Naive thymus-derived CD4-positive, alpha-beta T cell (primary cell): ENCODE measurements at places on chromosomes 2 and 18. TPM values are rescaled to one million over a fixed set of nuclear protein-coding genes. Genes with fewer than 3 reads are reported as not detected.

DNA sequence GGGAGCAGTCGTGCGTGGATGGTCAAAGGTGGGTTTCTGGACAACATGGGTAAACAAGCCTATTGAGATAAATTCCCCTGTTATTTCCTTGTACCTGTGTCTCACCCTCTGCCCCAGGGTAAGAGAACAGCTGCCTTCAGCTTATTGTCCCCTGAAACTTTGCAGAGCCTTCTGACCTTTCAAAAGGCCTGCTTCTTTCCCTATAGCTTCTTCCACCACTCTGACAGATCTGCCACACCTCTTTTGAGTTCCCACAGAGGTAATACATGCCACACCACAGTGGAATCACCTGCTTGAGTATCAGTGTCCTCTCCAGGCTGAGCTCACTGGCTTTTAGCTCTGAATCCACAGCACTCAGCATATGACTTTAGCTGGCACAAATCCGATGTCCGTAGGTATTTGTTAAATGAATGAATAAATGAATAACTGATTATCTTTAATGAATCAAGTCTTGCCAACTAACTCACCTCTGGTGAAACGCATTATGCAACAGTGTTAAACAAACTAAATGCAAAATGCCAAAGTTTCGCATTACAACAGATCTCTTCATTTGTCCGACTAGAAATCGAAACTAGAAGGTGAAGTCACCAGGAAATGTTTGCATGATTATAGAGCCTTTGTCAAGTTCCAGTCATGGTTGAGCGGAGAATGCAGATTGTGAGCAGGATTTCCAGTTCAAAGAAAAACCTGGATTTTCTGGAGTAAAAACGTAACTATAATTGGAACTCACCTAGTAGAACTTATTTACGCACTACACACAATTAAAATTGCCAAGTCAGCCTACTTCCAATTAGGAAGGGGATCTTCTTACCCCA lies 16.4 kb downstream of the DYNAP start:
- DNase-seq: no peak

DNA sequence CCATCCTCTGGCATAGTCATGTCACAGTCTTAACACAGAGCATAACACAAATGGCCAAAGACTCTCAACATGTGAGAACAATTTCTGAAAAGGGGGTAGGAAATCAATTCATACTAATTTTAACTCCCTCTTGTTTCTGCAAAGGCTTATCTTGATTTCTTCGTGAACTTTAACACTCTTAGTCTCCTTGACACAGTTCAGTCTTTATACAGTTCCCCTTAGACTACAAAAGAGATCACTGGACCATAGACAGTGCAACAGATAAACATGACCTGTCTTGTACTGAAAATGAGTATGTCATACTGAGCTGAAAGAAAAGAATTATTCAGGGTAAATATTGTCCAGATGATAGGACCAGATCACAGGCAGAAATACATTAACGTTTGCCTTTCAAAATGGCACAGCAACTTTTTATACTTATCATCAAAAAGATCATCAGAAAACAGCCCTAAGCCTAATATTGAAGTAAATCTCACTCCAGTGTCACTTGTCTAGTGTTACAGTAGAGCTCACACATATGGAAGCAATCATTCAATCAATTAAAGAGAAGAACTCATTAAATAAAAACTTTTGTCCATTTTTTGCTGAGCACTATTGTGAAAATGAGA lies 56.4 kb upstream of the VRK2 start:
- no peak for DNase-seq

GRCh38 chr18:41789001-41789400 lies 166.0 kb upstream of the PIK3C3 start:
- DNase-seq: no peak

GRCh38 chr2:191747170-191747530 lies 69.2 kb downstream of the NABP1 start:
- DNase-seq: no peak

DNA sequence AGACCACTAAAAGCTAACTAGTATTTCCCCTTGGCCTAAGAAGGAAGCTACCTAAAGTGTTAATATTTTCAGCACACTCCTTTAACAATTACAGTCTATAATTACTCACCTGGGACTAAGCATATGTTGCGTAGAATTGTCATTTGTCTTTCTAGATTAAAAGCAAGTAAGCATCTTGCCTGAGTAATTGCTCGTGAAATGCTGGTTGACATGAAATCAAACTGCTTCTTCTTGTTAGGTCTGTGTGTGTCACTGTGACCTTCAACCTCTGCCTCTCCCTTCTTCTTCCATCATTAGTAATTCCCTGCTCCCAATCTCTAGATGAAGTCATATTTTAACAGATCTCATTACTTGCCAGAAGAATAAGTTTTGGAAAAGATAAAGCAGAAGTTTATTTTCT lies 212.2 kb downstream of the XIRP2 start:
- DNase-seq: no peak

- DNase-seq: no peak
Observed at GRCh38 chr2:101596333-101596732, 101.2 kb upstream of the MAP4K4 start.

DNA sequence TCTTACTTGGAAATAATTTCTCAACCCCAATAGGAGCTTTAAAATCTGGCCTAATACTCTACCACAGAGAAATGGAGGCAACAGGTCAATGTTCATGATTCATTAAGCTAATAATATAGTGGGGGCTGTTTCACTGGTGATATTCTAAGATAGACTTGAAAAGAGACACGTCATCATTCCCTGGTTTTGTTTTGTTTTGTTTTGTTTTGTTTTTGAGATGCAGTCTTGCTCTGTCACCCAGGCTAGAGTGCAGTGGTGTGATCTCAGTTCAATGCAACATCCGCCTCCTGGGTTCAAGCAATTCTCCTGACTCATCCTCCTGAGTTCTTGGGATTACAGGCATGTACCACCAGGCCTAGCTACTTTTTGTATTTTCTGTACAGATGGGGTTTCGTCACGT lies 37.5 kb upstream of the SOS1 start:
- DNase-seq: no peak

GRCh38 chr2:241399941-241400922 lies 44.1 kb downstream of the FARP2 start:
- no peak for DNase-seq

DNA sequence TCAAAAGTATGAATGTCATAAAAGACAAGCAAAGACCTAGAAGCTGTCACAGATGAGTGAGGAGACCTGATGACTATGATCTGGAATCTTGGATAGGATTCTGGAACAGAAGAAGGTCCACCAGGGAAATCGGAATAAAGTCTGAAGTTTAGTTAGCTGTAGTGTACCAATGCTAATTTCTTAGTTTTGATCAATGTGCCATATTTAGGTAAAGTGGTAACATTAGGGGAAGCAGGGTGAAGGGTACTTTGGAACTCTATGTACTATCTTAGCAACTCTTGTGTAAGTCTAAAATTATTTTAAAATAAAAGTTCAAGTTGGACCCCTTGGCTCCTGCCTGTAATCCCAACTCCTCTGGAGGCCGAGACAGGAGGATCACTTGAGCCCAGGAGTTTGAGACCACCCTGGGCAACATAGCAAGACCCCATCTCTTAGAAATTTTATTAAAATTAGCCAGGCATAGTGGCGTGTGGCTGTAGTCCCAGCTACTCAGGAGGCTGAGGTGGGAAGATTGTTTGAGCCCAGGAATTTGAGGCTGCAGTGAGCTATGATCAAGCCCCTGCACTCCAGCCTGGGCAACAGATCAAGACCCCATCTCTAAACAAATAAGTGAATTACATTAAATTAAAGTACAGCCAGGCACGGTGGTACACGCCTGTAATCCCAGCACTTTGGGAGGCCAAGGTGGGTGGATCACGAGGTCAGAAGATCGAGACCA lies 35.9 kb upstream of the EFHD1 start:
- no peak for DNase-seq

Gene RNF25
- total RNA-seq: 24.8 and 28.3 TPM in 2 replicates

- no peak for DNase-seq
Observed at GRCh38 chr2:42602876-42603219, 34.4 kb downstream of the MTA3 start.

GRCh38 chr2:200592406-200593075 lies 6.7 kb downstream of the AOX1 start:
- no peak for DNase-seq

- no peak for DNase-seq
Observed at GRCh38 chr2:24329700-24330099, 30.6 kb downstream of the ITSN2 start.

DNA sequence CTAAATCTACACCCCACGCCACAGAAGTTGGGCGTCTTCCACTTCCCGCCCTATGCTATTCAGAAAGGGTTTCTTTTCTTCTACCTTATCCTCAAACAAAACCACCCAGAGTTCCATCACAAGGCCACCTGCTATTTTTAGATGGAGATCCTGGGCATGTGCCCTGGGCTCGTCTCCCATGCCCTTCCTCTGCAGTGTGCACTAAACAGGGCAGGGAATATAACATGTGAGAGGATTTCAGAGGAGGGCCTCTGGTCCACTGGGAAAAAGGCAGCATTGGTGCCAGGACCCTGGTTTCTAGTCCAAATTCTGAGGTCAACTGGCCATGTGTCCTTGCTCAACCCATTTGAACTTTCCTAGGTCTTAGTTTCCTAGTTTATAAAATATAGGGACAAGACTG lies 320.0 kb downstream of the NCKAP5 start:
- DNase-seq: no peak

- DNase-seq: no peak
Observed at GRCh38 chr2:41717839-41718238, 330.0 kb upstream of the PKDCC start.

Gene SERPINB13
- total RNA-seq: not detected in 2 replicates

- DNase-seq: peak; percentile 47
Observed at GRCh38 chr18:13375302-13376255, 157.0 kb downstream of the LDLRAD4 start.

Gene PLEKHH2
- 2.0 TPM for total RNA-seq

GRCh38 chr18:159037-159652 lies 788 bp downstream of the USP14 start:
- DNase-seq: peak; percentile 10

DNA sequence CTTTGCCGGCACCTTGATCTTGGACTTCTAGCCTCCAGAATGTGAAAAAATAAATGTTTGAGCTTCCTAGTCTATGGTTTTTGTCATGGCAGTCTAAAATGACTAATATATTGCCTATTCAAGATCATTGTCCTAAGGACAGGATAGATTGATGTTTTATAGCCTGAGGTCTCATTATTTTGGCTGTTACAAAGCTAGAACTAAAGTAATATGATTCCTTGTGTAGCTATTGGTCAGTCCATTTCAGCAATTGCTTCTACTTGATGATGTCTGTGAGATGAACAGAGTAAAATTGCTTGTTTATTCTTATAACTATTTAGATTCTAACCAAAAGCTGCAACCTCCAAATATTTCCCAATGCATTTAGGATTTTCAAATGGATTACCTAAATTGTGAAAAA lies 145.0 kb downstream of the HRH4 start:
- DNase-seq: no peak

Gene WDR33
- total RNA-seq: 67.1 TPM

Gene ANKAR
- total RNA-seq: 4.3 and 4.7 TPM in 2 replicates

- no peak for DNase-seq
Observed at GRCh38 chr18:63523660-63524059, 18.5 kb upstream of the SERPINB12 start.

GRCh38 chr2:85435981-85436835 lies 17.7 kb downstream of the SH2D6 start:
- DNase-seq: no peak

Gene CAVIN2
- total RNA-seq: 0.29 TPM

DNA sequence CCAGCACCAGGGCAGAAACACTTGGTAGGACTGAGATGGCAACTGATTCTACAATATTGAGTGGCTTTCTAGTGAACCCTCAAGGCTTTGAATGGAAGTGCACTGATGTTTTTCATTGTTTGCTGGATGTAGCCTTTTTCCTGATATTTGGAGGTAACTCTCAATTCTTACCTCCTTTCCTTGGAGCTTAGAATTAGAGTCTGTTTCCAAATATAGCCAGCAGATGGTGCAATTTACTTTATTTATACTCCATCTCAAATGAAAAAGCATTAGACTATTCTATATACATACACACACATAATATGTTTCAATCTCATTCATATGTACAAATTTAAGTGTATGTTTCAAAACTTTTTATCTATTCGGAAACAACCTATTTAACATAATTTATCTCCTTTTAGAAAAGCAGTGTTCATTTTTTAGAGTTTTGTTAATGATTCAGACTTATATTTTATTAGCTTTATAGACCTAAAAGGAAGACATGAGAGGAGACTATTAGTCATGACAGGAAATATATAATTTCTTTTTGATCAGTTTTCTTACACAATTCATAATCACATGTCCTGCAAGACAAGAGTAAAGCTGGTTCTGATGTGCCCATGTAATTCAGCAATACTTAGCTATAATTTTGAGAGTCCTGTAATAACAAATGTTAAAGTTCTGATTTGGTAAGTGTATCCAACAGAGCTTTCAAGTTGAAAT lies 124.8 kb downstream of the NUP35 start:
- DNase-seq: no peak

GRCh38 chr2:111975053-111975552 lies 76.7 kb downstream of the MERTK start:
- DNase-seq: no peak

Gene ATP8B1
- not detected for total RNA-seq

DNA sequence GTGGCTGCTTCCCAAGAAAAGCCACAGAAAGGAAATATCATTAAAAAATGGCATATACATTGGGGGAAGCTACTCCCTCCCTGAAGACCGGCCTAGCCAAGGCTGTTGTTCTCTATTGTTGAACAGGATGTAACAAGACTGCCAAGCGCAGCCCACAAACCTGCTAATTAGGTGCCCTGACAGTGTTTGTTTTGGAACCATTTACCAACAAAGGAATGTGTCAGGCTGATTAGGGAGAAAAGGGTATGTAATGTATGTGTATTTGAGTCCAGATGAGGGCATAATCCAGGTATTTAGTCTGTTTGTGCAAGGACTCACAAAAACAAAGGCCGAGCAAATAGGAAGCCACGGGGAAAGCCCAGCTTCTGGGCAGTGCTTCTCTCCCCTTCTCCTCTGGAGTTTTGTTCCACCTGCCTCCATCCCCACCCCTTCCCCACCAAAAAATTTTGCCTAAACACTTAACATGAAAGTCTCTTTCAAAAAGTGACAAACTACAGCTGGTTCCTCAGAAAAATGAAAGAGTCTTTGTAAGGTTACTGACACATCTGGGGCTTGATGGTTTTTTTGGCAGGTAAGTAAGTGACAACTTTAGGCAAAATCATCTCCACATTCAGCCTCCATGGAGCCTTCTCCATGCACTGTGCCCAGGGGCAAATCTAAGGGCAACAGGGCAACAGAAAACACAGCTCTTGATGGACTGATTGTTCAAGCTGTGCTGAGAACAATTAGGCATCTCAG lies 78.3 kb upstream of the FZD5 start:
- no peak for DNase-seq
